ENCODE measurements at places on chromosomes 2 and 18.

GRCh38 chr18:75273817-75274216 lies 63.2 kb downstream of the TSHZ1 start:
- no peak for DNase-seq

DNA sequence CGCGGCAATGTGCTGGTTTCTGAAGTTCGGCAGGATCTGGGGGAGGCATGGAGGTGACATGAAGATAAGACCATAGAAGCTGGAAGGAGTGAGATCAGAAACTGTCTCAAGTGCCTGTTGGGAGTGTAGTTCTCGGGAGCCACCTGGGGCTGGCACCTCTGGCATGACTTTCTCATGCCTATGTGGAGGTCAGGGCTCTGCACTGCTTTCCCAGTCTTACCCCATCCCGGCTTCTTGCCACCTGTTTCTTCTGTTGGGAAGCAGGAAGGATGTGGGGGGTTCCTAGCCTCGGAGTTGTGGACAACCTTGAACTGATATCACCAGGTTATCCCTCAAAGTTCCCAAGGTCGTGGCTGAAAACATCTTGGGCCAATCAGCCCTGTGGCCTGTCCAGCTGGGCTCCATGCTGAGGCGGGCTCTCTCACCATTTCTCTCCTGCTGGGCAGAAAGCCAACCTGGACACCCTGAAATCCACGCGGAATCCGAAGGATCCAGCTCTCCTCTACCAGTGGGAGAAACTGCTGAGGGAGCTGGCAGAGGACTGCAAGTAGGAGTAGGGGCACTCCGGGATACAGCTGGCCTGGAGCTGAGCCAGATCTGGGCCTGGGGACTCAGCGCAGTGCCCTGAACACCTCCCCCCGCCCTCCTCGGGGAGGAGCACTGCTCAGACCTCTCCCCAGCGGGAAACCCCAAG lies 42.5 kb downstream of the FER1L5 start:
- no peak for DNase-seq

DNA sequence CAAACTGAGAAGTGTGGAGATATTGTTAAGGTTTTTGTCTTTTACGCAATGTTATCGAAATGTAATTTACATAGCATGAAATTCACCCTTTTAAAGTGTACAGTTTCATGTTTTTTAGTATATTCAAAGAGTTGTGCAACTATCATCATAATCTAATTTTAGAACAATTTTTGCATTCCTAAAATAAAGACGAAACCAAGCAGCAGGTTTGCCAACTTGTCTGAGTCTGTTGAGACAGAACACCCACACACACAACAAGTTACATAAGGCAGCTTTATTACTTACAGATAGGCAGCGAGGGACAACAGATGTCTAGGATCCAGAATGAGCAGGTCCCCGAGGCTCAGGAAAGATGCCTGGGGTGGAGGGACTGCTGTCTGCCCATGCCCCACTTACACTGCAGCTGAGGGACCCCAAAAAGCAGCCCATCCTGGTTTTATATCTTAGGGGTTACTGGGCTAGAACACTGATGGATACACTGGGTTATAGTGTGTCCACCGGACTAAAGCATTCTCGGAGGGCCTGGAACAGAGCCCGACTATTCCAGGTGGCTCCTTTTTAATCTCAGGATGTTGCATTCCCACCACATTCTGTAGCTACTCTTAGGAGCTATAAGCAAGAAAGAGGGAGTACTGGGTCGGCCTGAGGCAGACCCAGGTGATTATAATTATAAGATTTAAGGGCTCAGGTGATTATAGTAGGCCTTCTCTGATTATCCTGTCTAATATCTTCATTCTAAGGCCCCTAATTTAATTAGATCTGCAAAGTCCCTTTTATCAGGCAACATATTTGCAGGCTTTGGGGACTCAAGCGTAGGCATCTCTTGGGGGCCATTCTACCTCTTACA lies 150.2 kb upstream of the DOK6 start:
- DNase-seq: no peak

DNA sequence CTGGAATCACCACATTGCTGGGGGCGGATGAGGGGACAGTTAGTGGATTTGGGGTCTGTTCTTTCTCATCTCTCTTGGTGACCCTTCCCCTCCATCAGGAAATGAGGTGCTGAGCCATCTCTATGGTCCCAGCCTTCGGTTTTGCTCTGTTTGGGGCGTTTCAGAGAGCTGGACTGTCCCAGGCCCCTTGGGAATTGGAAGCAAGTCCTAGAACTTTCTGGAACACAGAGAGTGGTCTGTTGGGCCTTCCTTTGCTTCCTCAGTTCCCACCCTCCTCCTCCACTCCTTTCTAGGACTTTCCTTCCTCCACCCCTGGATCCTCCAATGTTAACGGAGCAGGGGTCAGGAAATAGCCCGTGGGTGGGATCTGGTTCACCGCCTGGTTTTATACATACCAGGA lies 17.0 kb downstream of the RRM2 start:
- no peak for DNase-seq

DNA sequence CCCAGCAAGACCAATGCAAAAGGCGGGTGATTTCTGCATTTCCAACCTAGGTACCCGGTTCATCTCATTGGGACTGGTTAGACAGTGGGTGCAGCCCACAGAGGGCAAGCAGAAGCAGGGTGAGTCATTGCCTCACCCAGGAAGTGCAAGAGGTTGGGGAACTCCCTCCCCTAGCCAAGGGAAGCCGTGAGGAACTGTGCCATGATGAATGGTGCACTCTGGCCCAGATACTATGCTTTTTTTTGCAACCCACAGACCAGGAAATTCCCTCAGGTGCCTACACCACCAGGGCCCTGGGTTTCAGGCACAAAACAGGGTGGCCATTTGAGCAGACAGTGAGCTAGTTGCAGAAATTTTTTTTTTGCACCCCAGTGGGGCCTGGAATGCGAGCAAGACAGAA lies 662.6 kb upstream of the ACVR2A start:
- DNase-seq: peak; percentile 8

DNA sequence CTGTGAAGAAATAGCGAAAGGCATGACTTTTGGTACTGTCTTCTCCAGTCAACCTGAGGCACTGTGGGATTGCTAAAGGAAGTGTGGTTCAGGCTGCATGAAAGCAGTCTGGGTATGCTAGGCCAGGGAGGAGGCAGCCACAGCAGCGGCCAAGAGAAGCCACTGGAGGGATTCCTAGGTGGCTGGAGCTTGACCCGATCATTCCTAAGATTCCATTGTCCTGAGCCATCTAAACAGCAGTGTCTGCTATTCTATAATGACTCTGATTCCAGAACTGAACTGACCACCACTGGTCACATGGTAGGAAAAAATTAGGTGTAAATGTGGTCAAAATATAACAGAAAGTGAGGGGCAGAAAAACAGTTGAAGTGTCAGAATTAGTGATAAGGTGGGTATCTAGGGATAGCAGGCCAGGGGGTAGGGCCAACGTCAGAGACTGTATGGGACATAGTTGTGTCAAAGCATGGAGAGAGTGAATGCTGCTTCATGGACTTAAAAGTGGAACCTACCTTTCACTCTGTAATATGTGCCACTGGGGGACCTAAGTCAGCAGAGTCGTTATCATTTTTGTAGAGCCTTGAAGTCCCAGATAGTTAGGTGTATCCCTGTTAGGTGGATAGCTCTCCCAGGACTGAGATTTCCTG lies 204.6 kb downstream of the CTNNA2 start:
- no peak for DNase-seq

- DNase-seq: no peak
These were observed 20.5 kb upstream of the REG3A start for GRCh38 chr2:79180092-79180491.

- no peak for DNase-seq
These were observed 242.5 kb downstream of the AFF3 start for GRCh38 chr2:99899882-99900281.

DNA sequence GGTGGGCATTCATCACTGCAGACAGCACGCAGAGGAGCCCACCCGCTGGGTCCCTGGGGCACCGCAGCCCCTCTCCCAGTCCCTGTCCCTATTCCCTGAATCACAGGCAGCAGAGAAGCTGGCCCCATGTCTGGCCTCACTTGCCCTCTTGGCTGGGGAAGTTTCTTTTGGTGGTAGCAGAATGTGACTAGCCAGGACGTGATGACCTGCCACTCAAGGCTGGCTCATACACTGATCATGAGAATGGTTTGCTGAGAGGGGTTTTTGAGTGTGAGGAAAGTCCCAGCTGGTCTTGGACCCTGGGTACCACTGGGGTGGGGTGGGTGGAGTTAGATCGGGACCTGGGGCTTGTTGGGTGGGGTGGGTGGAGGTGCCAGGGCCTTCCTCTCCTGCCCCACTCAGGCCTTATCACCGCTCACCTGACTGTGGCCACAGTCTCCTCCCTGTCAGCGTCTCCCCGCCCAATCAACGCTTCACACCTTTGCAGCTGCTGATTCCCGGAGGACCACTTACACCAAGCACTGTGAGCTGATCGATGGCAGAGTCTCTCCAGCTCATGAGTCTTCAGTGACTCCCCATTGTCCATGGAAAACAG lies 28.9 kb upstream of the FOSL2 start:
- DNase-seq: no peak

DNA sequence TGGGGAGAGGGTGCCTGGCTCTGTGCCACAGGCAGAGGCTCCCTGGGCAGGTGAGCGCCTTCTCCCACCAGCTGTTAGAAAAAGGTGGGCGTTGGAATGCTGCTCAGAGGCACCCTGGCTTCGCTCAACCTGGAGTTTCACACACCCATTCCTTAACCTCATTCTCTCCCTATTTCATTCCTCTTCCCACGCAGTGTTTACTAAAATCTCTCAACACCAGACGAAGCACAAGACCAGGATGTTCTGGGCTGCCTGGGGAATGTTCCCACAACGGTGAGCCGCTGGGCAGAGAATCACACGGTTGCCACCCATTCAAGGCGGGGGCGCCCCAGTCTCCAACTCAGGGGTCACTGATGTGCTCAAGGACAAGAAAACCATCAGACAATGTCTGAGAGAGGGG lies 64.5 kb downstream of the TGFA start:
- no peak for DNase-seq

DNA sequence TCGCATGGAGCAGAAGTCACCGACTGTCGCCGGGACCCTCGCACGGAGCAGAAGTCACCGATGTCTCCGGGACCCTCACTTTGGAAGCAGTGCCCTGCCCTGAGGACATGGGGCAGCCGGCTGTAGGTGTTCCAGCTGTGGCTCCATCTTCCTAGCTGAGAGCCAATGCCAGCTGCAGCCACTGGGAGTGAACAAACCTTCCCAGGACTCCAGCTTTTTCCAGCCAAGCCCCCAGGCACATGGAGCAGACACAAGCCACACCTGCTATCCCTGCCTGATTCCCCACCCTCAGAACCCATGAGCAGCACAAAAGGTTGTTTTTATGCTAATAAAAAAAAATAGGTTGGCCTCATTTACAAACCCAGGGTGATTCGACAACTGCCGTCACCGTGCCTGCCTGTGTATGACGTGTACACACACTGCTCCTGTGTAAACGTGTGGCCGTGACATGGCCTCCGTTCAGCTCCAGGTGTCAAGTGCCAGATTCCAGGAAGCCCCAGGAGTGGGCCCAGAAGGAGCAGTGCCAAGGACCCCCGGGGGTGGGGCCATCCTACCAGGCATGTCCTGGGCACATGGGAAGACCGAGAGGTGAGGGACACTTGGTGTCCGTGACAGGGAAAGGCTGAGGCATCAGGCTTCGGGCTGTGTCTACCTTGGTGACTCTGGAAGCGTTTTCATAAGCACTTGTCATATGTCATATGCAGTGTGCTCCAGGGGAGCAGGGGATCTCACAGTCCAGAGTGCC lies 91.5 kb downstream of the EIPR1 start:
- no peak for DNase-seq

GRCh38 chr18:57771193-57771592 lies 31.9 kb downstream of the ATP8B1 start:
- no peak for DNase-seq

GRCh38 chr2:138432971-138433370 lies 68.6 kb upstream of the SPOPL start:
- DNase-seq: no peak

- no peak for DNase-seq
These were observed 25.4 kb downstream of the KIF5C start for GRCh38 chr2:148900350-148900837.

DNA sequence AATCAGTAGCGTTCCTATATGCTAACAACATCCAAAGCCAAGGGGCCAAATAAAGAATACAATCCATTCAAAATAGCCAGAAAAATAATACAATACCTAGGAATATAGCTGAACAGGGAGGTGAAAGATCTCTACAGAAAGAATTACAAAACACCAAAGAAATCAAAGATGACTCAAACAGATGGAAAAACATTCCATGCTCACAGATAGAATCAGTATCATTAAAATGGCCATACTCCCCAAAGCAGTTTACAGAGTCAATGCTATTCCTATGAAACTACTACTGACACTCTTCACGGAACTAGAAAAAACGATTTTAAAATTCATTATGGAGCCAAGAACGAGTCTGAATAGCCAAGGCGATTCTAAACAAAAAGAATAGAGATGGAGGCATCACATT lies 57.4 kb downstream of the CCBE1 start:
- no peak for DNase-seq

DNA sequence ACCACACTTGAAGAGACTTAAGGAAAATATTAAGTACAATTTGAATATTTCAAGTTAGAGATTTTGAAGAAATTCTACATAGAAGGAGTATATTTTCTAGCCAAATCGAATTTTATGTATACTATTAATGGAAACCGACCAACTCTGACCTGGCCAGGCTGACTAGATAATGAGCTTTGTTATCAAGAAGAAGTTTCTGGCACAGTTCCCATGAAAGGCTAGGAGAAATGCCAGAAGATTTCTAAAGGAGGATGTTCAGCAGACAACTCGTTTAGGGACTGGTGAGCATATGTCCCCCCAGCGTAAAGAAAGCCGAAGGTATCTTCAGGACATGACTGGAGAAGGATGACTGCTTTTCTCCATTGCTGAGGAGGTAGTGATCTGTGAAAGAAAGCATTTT lies 127.3 kb downstream of the DIS3L2 start:
- DNase-seq: no peak

- DNase-seq: no peak
These were observed 10.5 kb upstream of the TTC39C start for GRCh38 chr18:24003903-24004640.

DNA sequence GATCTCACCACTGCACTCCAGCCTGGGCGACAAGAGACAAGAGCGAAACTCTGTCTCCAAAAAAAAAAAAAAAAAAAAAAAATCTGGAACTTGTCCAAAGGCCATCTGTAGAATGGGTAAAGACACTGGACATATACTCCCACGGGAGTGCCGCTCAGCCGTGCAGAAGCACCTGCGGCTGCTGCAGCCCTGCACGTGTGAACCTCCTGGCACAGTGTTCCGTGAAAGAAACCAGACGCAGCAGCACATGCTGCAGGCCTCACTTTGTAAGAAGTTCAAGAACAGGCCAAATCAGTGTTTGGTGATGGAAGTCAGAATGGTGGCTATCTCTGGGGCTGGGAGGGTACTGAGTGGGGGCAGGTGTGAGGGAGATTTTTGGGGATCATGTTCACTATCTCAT lies 6.5 kb downstream of the CHRND start:
- no peak for DNase-seq
